CD4-positive, alpha-beta memory T cell (primary cell): ENCODE measurements at places on chromosomes 12 and 14.

DNA sequence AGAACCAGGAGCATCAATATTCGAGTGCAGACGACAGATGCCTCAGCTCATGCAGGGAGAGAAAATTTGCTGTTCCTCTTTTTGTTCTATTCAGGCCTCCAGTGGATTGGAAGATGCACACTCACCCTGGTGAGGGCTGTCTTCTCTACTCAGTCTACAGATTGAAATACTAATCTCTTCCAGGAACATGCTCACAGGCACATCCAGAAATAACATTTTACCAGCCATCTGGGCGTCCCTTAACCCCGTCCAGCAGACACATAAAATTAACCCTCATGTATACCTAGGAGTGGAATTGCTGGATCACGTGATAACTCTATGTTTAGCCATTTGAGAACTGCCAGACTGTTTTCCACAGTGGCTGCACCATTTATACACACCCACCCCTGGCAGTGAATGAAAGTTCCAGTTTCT, 4.5 kb upstream of the OAS2 start:
- H3K4me1 ChIP-seq = peaks cover 14% of the 10 kb centered on the region
- no peak overlapping the region for H3K27ac ChIP-seq
- no peaks in the 10 kb centered on the region for H3K27me3 ChIP-seq
- no peak overlapping the region for H3K4me3 ChIP-seq
- H3K36me3 ChIP-seq = peaks cover 5% of the 10 kb centered on the region

GRCh38 chr12:116547955-116548501, 11.2 kb upstream of the MAP1LC3B2 start:
- H3K27me3 ChIP-seq = no peaks in the 10 kb centered on the region
- no peaks in the 10 kb centered on the region for H3K4me1 ChIP-seq
- DNase-seq = no peak
- H3K36me3 ChIP-seq = no peaks in the 10 kb centered on the region
- H3K4me3 ChIP-seq = no peak overlapping the region
- H3K27ac ChIP-seq = no peak overlapping the region

DNA sequence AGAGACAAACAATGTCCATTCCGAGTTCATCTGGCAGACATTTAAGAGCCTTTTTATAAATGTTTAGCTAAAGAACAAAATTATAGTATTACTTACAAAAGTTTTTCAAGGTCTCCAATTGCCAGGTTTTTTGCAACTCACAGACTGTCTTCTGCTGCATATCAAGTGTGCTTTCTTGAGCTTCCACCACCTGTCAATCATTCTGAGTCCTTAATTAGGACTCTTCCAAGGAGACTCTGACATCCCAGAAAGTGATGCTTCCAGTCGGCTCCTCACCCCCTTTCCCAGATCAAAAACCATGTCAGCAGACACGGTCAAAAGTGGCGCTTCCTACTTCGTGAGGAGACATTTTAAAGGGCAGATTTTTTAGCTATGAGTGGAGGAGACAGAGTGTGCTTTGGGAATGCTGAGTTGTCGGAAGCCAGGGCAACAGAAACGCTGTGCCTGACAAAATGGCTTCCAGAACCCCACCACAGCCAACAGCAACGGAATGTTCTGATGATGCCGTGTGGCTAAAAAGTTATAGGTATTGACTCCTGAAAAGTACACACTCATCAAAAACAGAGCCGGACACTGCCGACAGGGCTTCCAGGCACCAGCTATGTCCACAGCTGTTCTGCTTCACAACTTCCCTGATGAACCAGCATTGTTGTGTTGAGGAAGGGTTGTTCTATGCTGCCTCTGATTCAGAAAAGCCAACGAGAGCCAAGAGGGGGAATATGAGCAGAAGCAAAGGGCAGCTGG, 116.1 kb upstream of the SLC35F4 start:
- H3K27me3 ChIP-seq = peaks cover 3% of the 10 kb centered on the region
- no peak for DNase-seq
- H3K27ac ChIP-seq = no peak overlapping the region
- no peak overlapping the region for H3K4me3 ChIP-seq

GRCh38 chr14:34655959-34656358, 26.0 kb upstream of the SNX6 start:
- no peaks in the 10 kb centered on the region for H3K36me3 ChIP-seq
- H3K4me1 ChIP-seq = no peaks in the 10 kb centered on the region
- no peak overlapping the region for H3K27ac ChIP-seq
- H3K4me3 ChIP-seq = no peak overlapping the region

GRCh38 chr12:1816730-1817348, 3.5 kb upstream of the LRTM2 start:
- H3K36me3 ChIP-seq = no peaks in the 10 kb centered on the region
- H3K27me3 ChIP-seq = no peaks in the 10 kb centered on the region
- H3K4me1 ChIP-seq = peaks cover 6% of the 10 kb centered on the region
- no peak overlapping the region for H3K27ac ChIP-seq

DNA sequence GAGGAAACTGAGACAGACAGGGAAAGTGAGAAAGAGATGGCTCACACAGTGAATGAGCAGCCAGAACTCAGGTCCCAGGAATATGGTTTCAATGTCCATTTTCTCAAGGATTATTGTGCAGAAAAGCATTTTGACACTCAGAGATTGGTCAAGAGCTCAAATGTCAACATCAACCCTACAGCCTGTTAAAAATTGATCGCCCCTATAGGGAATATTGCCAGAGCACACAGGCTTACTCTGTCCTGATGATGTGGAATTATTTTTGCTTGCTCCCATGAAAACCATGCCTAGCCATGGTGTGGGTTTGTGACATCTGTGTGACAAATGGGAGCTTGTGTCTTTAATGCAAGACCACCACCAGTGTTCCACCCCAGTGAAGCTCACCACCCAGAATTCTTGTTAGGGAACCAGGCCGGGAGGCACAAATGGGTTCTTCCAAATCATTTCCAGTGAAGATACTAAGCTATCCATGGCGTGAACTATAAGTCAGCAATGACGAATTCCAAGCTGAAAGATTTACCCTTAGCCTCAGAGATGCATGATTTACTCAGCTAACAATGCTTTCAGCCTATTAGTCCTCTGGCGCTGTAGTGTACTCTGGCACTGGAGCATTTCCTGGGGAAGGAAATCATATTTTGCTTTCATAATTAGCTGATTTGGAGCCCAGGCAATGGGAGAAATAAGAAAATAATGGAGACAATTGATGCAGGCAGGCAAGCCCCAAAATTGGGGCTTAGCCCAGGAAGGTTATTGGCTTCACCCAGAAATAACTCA, 1188.2 kb upstream of the TMEM132C start:
- DNase-seq = no peak
- H3K36me3 ChIP-seq = no peaks in the 10 kb centered on the region

GRCh38 chr12:86148612-86149011, 107.6 kb downstream of the MGAT4C start:
- no peak for DNase-seq
- H3K27me3 ChIP-seq = no peaks in the 10 kb centered on the region
- no peaks in the 10 kb centered on the region for H3K36me3 ChIP-seq
- no peak overlapping the region for H3K4me3 ChIP-seq

DNA sequence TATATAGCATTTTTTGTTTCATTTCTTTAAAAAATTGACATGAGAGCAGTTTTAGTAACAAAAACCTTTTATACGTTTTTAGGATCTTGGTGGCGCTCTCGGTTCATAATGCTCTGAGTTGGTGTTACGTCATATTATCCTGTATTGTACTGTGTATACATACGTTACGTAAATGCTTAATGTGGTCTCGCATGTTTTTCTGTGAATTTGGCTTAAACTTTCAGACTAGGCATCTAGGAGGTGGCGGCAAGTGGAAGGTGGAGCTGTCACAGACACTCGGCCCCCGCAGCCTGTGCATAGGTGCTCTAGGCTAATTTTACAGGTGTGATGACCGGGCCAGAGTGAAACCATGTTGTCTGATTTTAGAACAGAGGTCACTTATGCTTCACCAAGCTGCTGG, 60.0 kb downstream of the PPP2R5C start:
- H3K27me3 ChIP-seq = no peaks in the 10 kb centered on the region
- peaks cover 7% of the 10 kb centered on the region for H3K36me3 ChIP-seq
- peak; percentile 85 for DNase-seq
- H3K4me3 ChIP-seq = peak overlapping the region; percentile 15

- H3K4me3 ChIP-seq = no peak overlapping the region
- H3K36me3 ChIP-seq = no peaks in the 10 kb centered on the region
- H3K4me1 ChIP-seq = no peaks in the 10 kb centered on the region
Measured at GRCh38 chr14:22319526-22320361, 269.3 kb downstream of the DAD1 start.

GRCh38 chr14:79986251-79986650, 225.1 kb downstream of the DIO2 start:
- H3K36me3 ChIP-seq = no peaks in the 10 kb centered on the region
- no peak overlapping the region for H3K27ac ChIP-seq
- DNase-seq = no peak
- no peaks in the 10 kb centered on the region for H3K4me1 ChIP-seq
- no peak overlapping the region for H3K4me3 ChIP-seq
- H3K27me3 ChIP-seq = no peaks in the 10 kb centered on the region

- no peaks in the 10 kb centered on the region for H3K4me1 ChIP-seq
- H3K4me3 ChIP-seq = no peak overlapping the region
- H3K27ac ChIP-seq = no peak overlapping the region
Measured at GRCh38 chr14:101469382-101470247, 91.7 kb upstream of the DIO3 start.

GRCh38 chr12:3747976-3748619, 4.8 kb downstream of the CRACR2A start:
- H3K27ac ChIP-seq = peak overlapping the region; percentile 42
- H3K27me3 ChIP-seq = no peaks in the 10 kb centered on the region
- H3K4me3 ChIP-seq = no peak overlapping the region
- peaks cover 70% of the 10 kb centered on the region for H3K4me1 ChIP-seq

- no peaks in the 10 kb centered on the region for H3K27me3 ChIP-seq
- no peak for DNase-seq
- H3K27ac ChIP-seq = no peak overlapping the region
- H3K4me1 ChIP-seq = peaks cover 1% of the 10 kb centered on the region
- no peaks in the 10 kb centered on the region for H3K36me3 ChIP-seq
Measured at GRCh38 chr12:24954261-24954660, 5.4 kb upstream of the BCAT1 start.

DNA sequence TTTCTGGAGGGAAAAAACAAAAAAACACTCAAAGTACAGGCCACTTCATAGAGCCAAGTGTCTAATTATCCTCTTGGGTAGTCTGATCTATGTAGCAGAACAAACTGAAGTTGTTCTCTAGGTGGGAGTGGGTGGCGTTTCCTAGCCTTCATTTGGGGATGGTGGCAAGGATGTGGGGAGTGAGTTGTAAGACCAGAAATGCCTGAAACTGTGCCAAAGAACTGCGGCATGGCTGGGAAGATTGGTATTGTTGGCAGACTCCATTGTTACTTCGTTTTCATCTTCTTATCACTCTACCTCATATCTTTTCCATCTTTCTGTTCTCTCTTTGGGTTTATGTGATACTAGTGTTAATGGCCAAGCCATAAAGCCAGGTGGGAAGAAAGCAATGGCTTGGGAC, 177.3 kb upstream of the DDHD1 start:
- H3K4me3 ChIP-seq = no peak overlapping the region
- H3K27ac ChIP-seq = no peak overlapping the region
- H3K4me1 ChIP-seq = no peaks in the 10 kb centered on the region
- H3K36me3 ChIP-seq = no peaks in the 10 kb centered on the region
- H3K27me3 ChIP-seq = no peaks in the 10 kb centered on the region
- DNase-seq = no peak

- no peaks in the 10 kb centered on the region for H3K27me3 ChIP-seq
- DNase-seq = no peak
- H3K36me3 ChIP-seq = no peaks in the 10 kb centered on the region
- peaks cover 14% of the 10 kb centered on the region for H3K4me1 ChIP-seq
Measured at GRCh38 chr14:92768795-92769194, 20.4 kb upstream of the LGMN start.

GRCh38 chr14:31465111-31465510, 7.8 kb upstream of the DTD2 start:
- H3K4me3 ChIP-seq = no peak overlapping the region
- no peak for DNase-seq
- H3K27me3 ChIP-seq = no peaks in the 10 kb centered on the region
- H3K4me1 ChIP-seq = no peaks in the 10 kb centered on the region
- no peak overlapping the region for H3K27ac ChIP-seq

- H3K27ac ChIP-seq = peak overlapping the region; percentile 53
- peaks cover 97% of the 10 kb centered on the region for H3K4me1 ChIP-seq
- DNase-seq = no peak
- no peak overlapping the region for H3K4me3 ChIP-seq
- no peaks in the 10 kb centered on the region for H3K36me3 ChIP-seq
Measured at GRCh38 chr12:47825173-47825639, 5.5 kb upstream of the HDAC7 start.

- H3K27ac ChIP-seq = no peak overlapping the region
- no peak overlapping the region for H3K4me3 ChIP-seq
- H3K36me3 ChIP-seq = peaks cover 68% of the 10 kb centered on the region
- peaks cover 4% of the 10 kb centered on the region for H3K4me1 ChIP-seq
- no peak for DNase-seq
Measured at GRCh38 chr12:14915736-14916135, 22.6 kb downstream of the ERP27 start.

DNA sequence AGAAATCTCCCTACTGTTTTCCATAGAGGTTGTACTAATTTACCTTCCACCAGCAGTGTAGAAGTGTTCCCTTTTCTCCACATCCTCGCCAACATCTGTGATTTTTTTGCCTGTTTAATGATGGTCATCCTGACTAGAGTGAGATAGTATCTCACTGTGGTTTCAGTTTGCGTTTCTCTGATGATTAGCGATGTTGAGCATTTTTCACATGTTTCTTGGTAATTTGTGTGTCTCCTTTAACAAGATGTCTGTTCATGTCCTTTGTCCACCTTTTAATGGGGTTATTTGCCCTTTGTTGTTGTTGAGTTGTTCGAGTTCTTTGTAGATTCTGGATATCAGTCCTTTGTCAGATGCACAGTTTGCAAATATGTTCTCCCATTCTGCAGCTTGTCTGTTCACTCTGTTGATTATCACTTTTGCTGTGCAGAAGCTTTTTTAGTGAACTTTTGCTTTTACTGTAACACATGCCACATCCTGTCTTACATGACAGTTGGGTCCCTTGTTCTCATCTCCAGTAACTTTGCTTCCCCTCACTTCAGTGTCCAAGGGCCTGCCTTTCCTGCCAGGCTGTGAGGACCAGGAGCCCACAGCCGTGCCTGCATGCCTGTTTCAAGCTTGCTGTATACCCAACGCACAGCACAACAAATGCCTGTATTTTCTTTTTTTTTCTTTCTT, 64.9 kb downstream of the SPRING1 start:
- H3K36me3 ChIP-seq = no peaks in the 10 kb centered on the region
- H3K27ac ChIP-seq = peak overlapping the region; percentile 1
- peak overlapping the region; percentile 4 for H3K4me3 ChIP-seq
- H3K4me1 ChIP-seq = peaks cover 25% of the 10 kb centered on the region

- DNase-seq = no peak
- H3K27me3 ChIP-seq = peaks cover 3% of the 10 kb centered on the region
- no peaks in the 10 kb centered on the region for H3K36me3 ChIP-seq
- no peak within 1 kb of the TSS for H3K27ac ChIP-seq
Measured at GRCh38 chr12:99984271-99985128, at the start of gene ANKS1B. Gene ANKS1B, minus strand, starts transcription at chr12:99984936. Its CDS starts 699 bp downstream, at chr12:99984237.

DNA sequence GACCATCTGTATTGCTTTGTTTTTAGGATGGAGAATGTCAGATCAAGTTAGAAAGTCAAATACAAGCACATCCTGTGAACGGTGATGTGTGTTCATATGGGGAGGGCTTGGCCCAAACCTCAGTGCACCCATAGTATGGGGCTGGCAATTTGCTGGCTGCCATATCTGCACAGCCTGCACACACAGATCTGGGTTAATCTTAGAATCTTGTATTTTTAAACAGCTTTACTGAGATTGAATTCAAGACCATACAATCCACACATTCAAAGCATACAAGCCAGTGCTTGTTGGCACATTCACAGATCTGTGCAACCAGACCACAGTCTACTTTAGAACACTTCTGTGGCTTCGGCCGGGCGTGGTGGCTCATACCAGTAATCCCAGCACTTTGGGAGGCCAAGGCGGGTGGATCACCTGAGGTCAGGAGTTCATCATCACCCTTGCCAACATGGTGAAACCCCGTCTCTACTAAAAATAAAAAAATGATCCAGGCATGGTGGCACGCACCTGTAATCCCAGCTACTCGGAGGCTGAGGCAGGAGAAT, 90.4 kb downstream of the CCDC92 start:
- H3K27ac ChIP-seq = no peak overlapping the region
- DNase-seq = no peak
- no peak overlapping the region for H3K4me3 ChIP-seq
- H3K4me1 ChIP-seq = no peaks in the 10 kb centered on the region
